ENCODE measurements at places on chromosomes 4 and X. TPM values are rescaled to one million over a fixed set of nuclear protein-coding genes. Genes with fewer than 3 reads are reported as not detected.
A peak's percentile ranks its signal among the peaks of the same experiment; 100 is the strongest.

DNA sequence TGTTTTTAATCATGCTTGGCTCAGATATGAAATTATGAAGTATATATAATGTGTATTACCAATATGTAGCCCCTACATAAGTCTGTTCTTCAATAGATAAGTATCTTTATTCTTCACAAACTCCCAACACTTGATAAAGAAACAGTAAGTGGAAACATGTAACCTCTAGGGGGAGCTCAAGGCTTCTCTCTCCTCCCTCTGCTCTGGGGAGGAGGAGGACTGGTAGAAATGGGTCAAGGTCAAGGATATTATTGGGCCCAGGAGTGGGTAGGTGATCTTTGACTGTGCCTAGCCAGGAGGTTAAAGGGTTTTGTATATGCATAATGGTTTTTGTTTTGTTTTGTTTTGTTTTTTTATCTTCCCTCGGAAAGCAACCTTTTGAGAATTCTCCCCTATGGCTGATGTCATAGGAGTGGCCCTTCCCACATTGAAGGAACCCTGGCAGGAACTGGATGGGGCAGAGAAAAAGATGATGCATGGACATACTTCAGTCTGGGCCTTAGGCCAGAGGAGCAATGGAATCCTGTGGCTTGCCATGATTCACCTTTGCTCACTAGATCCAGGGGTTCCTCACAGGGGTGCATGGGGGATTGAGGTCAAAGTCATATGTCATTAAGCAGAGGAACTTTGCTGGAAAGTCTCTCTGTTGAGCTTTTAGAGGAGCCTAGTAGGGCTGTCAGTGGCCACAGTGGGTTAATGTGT is 460.3 kb downstream of the MID1IP1 start:
- no peak for DNase-seq

- DNase-seq: no peak
Observed at GRCh38 chr4:70280567-70280966, 38.2 kb downstream of the CSN3 start.

- DNase-seq: no peak
Observed at GRCh38 chr4:20621476-20621875, 78.8 kb upstream of the PACRGL start.

FGF16 gene
- not detected for total RNA-seq

ENOX2 gene
- total RNA-seq: 22.6 TPM

PAGE2B gene
- not detected for total RNA-seq

GRCh38 chrX:15418041-15418706 is 34.0 kb upstream of the VEGFD start:
- no peak for DNase-seq

BCLAF3 gene
- total RNA-seq: 3.3 TPM

HTR2C gene
- not detected for total RNA-seq

DNA sequence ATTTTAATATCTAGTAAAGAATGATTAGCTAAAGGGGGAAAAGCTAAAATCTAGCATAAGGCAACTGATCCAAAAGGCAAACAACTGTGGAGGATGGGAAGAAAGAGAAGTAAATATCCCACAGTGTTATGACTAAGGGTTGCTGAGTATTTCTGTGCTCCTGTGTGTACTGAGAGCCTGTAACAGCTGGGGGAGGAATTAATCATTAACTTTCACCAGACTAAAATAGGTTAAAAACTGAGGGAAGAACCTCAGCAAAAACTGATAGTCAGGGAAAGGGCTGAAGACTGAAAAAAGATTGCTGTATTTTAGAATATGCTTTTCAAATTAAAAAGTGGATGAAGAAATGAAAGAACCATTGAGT is 365.9 kb downstream of the CXXC4 start:
- no peak for DNase-seq

TBC1D8B gene
- total RNA-seq: 4.6 TPM

GRCh38 chrX:111410590-111411078 is 1.4 kb downstream of the DCX start:
- DNase-seq: no peak

GRCh38 chrX:38089173-38089982 is 83.0 kb downstream of the SYTL5 start:
- DNase-seq: no peak

BTC gene
- total RNA-seq: not detected

UCHL1 gene
- 36.8 TPM for total RNA-seq

DNA sequence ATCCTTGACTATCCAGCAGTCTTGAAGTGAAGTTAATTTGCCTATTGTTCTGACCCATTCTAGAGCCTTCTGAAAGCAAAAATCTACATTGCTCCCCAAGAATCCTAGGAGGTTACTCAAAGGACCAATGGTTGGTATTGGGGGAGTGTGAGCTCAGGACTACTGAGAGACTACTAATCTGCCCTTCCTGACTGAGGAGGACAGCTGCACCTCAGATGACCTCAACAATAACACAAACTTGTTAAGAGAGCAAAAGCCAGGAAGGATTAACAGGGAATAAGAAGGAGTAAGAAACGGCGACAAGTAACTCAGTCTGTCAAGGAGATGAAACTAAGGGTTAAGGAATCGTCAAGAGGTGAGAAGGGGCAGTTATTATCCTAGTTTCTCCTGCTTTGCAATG is 43.4 kb downstream of the IDS start:
- DNase-seq: no peak

- DNase-seq: no peak
Observed at GRCh38 chr4:156293657-156294297, 340.1 kb upstream of the CTSO start.

PARM1 gene
- 88.9 TPM for total RNA-seq

- peak; percentile 75 for DNase-seq
Observed at GRCh38 chr4:4333265-4333706, 43.2 kb downstream of the ZBTB49 start.

- no peak for DNase-seq
Observed at GRCh38 chrX:11438767-11439166, 145.6 kb downstream of the AMELX start.

GRCh38 chrX:147377728-147378127 is 534.0 kb upstream of the FMR1 start:
- DNase-seq: no peak

DNA sequence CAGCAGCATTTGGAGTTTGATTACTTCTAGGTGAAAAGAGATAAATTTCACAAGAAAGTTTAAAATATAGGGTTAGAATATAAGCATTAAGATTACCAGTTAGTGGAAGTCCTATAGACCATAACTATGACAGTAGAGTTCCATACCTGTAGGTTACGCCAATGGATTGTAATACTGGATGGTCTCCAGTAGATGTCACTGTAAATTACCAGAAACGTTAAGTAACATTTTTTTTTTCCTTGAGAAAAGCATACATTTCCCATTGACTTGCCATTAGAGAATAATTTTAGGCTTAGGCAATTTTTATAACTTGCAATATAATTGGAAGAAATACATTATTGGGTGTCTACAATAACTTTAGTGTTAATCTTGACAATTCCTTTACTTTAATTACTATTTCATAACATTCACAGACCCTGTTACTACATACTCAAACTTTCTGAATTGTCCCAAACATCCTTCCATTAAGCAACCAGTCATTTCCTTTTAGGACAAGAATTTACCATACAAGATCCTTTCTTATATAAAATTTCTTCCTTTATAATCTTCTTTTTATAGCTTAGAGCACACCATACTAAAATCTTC is 304.1 kb upstream of the TECRL start:
- DNase-seq: no peak

Data from right atrium auricular region (tissue), 2 donors.